ENCODE measurements at places on chromosomes 12 and 14.

GRCh38 chr14:32403688-32404087 is 74.6 kb downstream of the AKAP6 start:
- no peaks in the 10 kb centered on the region for H3K36me3 ChIP-seq
- no peak overlapping the region for H3K27ac ChIP-seq
- no peaks in the 10 kb centered on the region for H3K27me3 ChIP-seq
- H3K4me3 ChIP-seq, result no peak overlapping the region

- no peak for DNase-seq
- no peaks in the 10 kb centered on the region for H3K27me3 ChIP-seq
- H3K4me3 ChIP-seq, result no peak overlapping the region
- H3K4me1 ChIP-seq, result no peaks in the 10 kb centered on the region
- no peaks in the 10 kb centered on the region for H3K36me3 ChIP-seq
- H3K27ac ChIP-seq, result no peak overlapping the region
Observed at GRCh38 chr14:78848234-78848820, 678.2 kb downstream of the NRXN3 start.

DNA sequence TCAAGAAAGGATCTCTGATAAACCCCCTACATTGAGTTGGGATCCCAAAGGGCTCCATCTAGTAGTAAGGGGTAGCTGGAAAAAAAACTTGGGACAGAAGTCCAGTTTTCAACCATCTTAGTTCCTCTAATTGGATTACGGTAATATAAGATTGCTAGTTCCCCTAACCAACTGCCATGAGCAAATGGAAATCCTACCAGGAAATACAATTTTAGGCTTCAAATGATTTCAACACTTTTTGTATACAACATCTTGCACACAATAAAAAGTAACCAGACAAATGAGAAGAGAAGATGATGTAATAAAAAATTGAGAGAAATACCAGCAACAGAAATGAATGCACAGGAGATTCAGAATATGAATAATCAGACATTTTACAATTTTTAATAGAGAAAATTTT is 73.0 kb downstream of the TSHR start:
- H3K27me3 ChIP-seq, result no peaks in the 10 kb centered on the region
- H3K4me3 ChIP-seq, result no peak overlapping the region
- H3K36me3 ChIP-seq, result no peaks in the 10 kb centered on the region
- no peak for DNase-seq
- no peak overlapping the region for H3K27ac ChIP-seq
- H3K4me1 ChIP-seq, result no peaks in the 10 kb centered on the region

DNA sequence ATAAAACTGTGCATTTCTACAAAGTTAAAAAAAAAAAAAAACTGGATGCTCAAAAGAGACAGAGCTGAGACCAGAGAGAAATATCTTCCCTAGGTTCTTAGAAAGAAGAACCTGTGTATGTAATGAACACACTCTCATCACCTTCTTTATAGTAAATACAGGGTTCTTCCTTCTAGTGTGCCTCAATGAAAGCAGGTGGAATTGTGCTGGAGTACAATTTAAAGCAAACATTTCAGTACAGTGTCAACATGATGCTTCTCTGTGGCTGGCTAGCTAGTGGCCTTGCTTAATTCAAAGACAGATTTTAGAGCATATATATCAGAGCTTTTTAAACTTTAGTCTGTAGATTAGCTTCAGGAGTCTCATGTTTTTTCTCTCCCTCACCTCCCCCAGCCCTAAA is 249.8 kb upstream of the ARHGAP5 start:
- H3K4me1 ChIP-seq, result no peaks in the 10 kb centered on the region
- H3K4me3 ChIP-seq, result no peak overlapping the region
- H3K36me3 ChIP-seq, result no peaks in the 10 kb centered on the region
- no peak overlapping the region for H3K27ac ChIP-seq
- DNase-seq, result no peak

DNA sequence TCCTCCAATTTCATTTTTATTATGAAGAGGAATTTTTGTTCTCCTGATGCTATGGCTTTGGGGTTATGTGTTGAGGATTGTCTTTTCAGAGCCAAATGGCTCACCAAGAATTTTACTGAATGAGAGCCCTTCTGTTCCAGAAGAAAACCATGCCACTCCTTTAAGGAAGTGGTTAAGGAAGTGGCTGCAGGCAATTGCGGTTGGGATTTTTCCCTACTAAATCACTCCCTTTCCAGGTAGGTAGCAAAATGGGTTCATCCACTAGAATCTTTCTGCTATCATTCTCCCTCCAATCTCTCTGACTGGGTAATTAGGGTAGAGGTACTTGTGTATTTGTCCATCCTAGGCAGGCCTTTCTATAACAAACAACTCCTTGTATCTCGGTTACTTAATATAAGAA is 163.1 kb downstream of the TTC8 start:
- H3K4me3 ChIP-seq, result no peak overlapping the region
- no peak overlapping the region for H3K27ac ChIP-seq
- no peaks in the 10 kb centered on the region for H3K27me3 ChIP-seq

- peaks cover 3% of the 10 kb centered on the region for H3K4me1 ChIP-seq
- no peak overlapping the region for H3K4me3 ChIP-seq
- no peak overlapping the region for H3K27ac ChIP-seq
- H3K27me3 ChIP-seq, result no peaks in the 10 kb centered on the region
- no peaks in the 10 kb centered on the region for H3K36me3 ChIP-seq
Observed at GRCh38 chr14:85572845-85573244, 42.9 kb downstream of the FLRT2 start.

DNA sequence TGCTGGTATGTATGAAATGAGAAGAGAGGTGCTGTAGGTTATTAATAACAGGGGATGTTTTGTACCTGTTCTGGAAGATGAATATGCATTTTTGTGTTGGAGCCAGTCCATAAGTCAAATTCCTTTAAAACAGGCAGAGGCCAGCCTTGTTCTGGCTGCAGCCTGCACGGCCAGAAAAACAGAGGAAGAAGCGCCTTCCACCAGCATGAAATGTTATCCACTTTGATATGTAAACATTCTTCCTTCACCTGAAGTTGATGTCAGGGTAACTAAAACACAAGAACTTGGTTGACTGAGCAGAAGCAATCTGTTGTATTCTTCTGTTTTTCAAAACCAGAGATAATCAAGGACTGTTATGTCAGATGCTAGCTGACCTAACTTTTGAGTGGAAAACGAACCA is 237.9 kb upstream of the PLEKHG7 start:
- H3K4me3 ChIP-seq, result no peak overlapping the region
- H3K27ac ChIP-seq, result no peak overlapping the region
- peaks cover 4% of the 10 kb centered on the region for H3K4me1 ChIP-seq
- no peak for DNase-seq
- H3K36me3 ChIP-seq, result no peaks in the 10 kb centered on the region

DNA sequence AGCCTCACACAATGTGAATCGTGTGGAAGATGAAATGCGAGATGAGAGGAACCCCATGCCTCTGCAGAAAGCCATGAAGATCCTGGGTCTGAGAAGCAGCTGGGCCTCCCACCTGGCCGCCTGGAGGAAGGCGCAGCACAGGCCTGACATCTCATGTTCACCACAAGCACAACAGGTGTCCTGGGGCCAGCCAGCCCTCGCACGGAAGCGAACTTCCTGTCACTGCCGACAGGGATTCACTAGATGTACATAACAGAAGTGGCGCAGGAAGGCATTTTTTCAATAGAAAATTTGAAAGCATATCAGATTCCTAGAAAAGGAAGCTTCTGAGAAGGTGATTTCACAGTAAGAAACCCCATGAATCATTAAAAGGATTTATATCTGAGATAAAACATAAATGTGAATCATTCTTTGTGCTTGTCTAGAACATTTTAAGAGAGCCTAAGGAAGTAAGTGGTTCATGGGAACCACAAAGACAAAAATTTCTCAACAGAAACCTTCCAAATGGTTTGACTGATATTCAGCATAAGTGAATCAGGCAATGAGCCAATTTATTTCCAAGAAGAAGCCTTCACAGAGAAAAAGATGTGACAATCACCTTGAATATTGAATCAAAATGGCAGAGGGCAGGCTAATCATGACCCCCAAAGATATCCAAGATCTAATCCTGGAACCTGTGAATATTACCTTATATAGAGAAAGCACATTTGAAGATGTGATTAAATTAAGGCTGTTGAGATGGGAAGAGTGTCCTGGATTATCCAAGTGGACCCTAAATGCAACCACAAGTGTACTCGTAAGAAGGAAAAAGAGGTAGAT is 311.9 kb downstream of the DUSP6 start:
- no peak overlapping the region for H3K27ac ChIP-seq
- H3K4me3 ChIP-seq, result no peak overlapping the region
- no peaks in the 10 kb centered on the region for H3K4me1 ChIP-seq
- no peaks in the 10 kb centered on the region for H3K27me3 ChIP-seq
- no peak for DNase-seq

DNA sequence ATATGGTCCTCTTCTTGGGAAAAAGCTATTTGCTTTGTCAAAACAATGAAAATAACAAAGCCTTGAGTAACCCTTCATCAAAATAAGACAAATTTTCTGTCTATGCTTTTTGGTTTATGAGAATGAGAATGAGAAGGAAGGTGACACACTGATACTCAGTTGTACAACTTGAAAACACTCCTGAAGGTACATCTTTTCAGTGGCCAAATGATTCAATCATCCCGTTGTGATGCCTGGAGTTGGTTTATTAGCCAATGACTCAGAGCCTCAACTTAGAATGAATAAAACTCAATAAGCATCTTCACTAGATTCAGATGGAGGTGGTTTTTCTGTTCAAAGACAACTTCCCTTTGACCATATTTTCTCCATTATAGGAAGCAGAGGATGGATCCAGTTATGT is 7.8 kb upstream of the CALM1 start:
- H3K4me1 ChIP-seq, result peaks cover 8% of the 10 kb centered on the region
- H3K27ac ChIP-seq, result no peak overlapping the region
- no peak for DNase-seq
- H3K27me3 ChIP-seq, result no peaks in the 10 kb centered on the region
- H3K36me3 ChIP-seq, result no peaks in the 10 kb centered on the region

GRCh38 chr12:57534991-57535543 is 11.9 kb downstream of the DCTN2 start:
- DNase-seq, result no peak
- no peak overlapping the region for H3K4me3 ChIP-seq
- H3K27ac ChIP-seq, result no peak overlapping the region
- H3K4me1 ChIP-seq, result no peaks in the 10 kb centered on the region

GRCh38 chr12:111171345-111171744 is 197.6 kb downstream of the PHETA1 start:
- H3K27ac ChIP-seq, result no peak overlapping the region
- H3K27me3 ChIP-seq, result no peaks in the 10 kb centered on the region
- H3K4me1 ChIP-seq, result no peaks in the 10 kb centered on the region
- DNase-seq, result no peak
- no peak overlapping the region for H3K4me3 ChIP-seq

- no peaks in the 10 kb centered on the region for H3K4me1 ChIP-seq
- H3K36me3 ChIP-seq, result no peaks in the 10 kb centered on the region
- no peaks in the 10 kb centered on the region for H3K27me3 ChIP-seq
- DNase-seq, result no peak
- no peak overlapping the region for H3K4me3 ChIP-seq
Observed at GRCh38 chr12:47881051-47881450, 23.7 kb downstream of the VDR start.

DNA sequence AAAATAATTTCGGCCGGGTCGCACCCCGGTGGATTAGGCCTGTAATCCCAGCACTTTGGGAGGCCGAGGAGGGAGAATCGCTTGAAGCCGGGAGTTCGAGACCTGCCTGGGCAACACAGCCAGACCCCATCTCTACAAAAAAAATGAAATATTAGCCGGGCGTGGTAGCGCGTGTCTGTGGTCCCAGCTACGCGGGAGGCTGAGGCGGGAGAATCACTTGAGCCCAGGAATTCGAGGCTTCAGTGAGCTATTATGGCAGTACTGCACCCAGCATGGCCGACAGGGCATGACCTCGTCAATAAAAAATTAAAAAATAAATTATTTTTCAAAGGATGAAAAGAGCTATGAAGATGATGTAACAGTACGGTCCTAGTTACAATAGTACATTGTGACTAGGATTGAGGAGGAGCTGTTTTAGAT is 523 bp downstream of the GTF2H3 start:
- no peak for DNase-seq
- no peaks in the 10 kb centered on the region for H3K27me3 ChIP-seq
- H3K27ac ChIP-seq, result peak overlapping the region; percentile 76
- H3K4me1 ChIP-seq, result no peaks in the 10 kb centered on the region
- H3K36me3 ChIP-seq, result peaks cover 20% of the 10 kb centered on the region

DNA sequence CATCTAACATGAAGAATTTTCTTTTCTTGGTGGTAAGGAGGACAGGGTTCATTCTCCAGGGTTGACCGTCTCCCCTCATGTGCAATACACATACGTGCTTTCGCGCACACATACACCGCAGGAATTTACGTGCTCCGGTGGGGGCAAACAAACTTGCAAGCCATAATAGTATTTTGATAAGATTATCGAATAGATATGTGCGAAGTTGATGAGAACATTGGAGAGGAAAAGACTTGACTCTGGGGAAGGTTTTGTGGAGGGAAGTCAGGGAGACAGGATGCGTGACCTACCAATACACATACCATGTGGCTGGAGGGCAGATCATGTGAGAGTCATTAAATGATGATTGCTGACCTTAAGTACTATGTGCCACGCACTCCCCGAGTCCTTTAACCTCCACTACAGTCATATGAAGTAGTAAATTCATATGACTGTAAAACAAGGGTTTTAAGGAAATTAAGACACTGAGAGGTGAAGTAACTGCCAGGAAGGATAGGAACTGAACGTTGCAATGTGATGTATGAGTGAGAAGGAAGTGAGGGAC is 921 bp downstream of the RAD51B start:
- H3K27me3 ChIP-seq, result no peaks in the 10 kb centered on the region
- H3K4me3 ChIP-seq, result peak overlapping the region; percentile 76
- peaks cover 3% of the 10 kb centered on the region for H3K36me3 ChIP-seq
- no peak for DNase-seq
- H3K4me1 ChIP-seq, result peaks cover 24% of the 10 kb centered on the region

GRCh38 chr12:123092866-123093265 is 58.0 kb downstream of the PITPNM2 start:
- DNase-seq, result no peak
- H3K4me3 ChIP-seq, result no peak overlapping the region
- no peak overlapping the region for H3K27ac ChIP-seq
- no peaks in the 10 kb centered on the region for H3K27me3 ChIP-seq
- H3K36me3 ChIP-seq, result no peaks in the 10 kb centered on the region

DNA sequence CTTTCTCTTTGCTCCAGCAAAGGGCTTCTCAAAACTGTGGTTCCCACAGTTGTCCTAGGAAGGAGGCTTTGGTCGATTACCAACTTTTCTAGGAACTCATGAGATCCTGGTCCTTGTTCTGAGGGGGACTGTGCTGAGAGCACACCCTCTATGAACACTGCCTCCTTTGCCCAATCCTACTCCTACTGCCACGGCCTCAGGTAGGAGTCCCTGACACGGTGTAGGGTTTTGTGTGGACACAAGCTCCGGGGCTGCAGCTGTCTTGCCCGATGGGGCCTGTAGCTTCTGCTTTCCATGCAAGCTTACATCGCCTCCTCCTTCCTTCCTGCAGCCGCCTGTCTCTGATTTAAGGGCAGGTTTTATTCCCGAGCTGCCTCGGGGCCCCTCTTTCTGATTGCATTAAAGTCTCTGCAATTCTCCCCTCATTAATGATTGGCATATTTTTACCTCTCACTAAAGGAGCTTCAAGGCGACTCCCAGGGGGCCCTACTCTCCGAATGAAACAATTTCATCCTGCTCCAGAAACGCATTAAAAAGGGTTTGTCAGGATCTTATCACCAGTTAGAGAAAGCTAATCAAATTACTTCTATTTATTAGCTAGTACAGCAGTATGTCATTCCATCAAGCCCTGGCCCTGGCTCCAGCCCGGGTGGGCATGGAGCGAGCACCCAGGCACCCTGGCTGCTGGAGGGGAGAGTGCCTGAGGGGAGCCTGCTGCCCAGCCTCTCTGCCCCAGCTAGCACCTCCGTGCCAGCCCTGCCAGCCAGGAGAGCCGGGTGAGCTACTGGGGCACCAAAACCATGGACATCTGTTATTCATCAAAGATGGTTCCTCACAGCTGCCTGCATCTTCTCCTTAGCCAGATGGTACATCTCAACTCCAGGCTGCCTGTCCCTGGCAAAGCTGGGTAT is 38.0 kb upstream of the ESRRB start:
- peaks cover 5% of the 10 kb centered on the region for H3K27me3 ChIP-seq
- no peak for DNase-seq
- peak overlapping the region; percentile 6 for H3K4me3 ChIP-seq
- no peak overlapping the region for H3K27ac ChIP-seq

Data from tibial artery (tissue), 4 donors.